MG63 (cell line): ENCODE measurements at places on chromosomes 13 and 19.
A peak's percentile ranks its signal among the peaks of the same experiment; 100 is the strongest.

DNA sequence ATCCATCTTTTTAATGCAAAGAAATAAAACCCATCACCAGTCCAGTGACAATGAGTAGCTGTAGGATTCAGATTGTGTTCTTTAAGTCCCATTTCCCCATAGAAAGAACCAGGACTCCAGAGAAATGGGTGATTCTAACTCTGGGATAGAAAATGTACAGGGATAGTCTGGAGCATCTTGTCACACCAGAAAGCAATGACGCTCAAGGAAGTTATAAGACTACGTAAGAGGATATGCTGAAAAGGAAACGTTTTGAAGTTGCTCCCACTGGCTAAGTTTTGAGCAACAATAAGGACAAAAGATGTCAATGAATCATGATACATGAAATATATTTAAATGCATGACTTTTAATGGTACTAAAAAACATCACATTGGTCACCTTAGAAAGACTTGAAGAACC is 360.1 kb downstream of the DLEU7 start:
- DNase-seq = no peak

GRCh38 chr13:81568824-81569223 is 1227.9 kb upstream of the SPRY2 start:
- DNase-seq = no peak

GRCh38 chr13:75985132-75985531 is 349.0 kb downstream of the LMO7 start:
- DNase-seq = no peak

- peak; percentile 82 for DNase-seq
Observed at GRCh38 chr13:20465218-20465879, 60.3 kb downstream of the CRYL1 start.

GRCh38 chr13:34360702-34361101 is 542.8 kb downstream of the RFC3 start:
- no peak for DNase-seq

DNA sequence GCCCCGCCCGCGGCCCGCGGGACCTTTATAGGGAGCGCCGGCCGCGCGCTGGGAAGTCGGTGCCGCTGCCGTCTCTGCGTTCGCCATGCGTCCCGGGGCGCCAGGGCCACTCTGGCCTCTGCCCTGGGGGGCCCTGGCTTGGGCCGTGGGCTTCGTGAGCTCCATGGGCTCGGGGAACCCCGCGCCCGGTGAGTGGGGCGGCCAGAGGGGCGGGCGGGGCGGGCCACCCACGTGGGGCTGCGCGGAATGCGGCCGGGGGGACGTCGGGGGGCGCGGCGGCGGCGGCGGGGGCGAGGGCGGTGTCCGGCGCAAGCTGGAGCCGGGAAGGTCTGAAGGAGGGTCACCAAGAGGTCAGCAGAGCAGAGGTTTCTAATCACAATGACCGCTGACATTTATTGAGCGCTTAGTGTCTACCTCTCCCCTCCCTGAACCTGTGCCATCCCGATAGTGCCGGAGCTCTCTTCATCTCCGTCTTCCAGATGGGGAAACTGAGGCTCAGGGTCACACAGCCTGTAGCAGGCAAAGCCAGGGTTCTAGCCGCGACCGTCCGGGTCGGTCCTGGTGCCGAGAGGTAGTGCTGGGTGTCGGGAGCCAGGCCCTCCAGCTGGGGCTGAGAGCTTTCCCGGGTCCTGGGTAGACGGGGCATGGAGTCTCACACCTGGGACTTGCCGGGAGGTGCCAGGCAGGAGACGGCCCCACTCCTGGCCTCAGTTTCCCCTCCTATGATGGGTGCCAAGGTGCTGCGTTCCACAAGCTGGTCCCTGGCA is at the start of gene FSTL3:
Gene FSTL3 (plus strand): TSS at position 54 of the 767 bp plus-strand sequence. CDS start 32 bp downstream, at position 86.
- peak; percentile 46 for DNase-seq

DNA sequence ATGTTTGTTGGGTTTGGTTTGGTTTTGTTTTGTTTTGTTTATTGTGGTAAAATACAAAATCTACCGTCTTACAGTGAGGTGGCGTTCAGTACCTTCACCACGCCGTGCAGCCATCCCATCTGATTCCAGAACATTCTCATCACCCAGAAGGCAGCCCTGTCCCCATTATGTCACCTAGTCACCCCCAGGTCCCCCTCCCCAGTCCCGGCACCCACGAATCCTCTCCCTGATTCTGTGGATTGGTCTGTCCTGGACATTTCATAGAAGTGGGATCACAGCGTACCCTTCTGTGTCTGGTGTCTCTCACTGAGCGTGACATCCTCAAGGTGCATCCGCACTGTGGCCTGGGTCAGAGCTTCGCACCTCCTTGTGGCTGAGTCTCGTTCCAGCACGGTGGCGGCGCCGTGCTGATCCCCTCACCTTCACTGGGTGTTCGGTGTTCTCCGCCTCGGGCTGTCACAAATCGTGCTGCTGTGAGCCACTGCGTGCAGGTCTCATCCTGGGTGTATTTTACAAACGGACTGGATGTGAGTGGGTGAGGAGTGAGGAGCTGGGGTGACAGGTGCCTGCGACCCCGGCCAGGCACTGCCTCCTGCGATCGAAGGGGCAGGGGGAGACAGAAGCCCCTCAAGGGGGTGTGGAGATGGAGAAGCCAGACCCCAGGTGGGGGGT is 580 bp upstream of the TEKTIP1 start:
- no peak for DNase-seq

GRCh38 chr19:47798904-47799266 is 5.5 kb downstream of the TPRX1 start:
- DNase-seq = no peak

DNA sequence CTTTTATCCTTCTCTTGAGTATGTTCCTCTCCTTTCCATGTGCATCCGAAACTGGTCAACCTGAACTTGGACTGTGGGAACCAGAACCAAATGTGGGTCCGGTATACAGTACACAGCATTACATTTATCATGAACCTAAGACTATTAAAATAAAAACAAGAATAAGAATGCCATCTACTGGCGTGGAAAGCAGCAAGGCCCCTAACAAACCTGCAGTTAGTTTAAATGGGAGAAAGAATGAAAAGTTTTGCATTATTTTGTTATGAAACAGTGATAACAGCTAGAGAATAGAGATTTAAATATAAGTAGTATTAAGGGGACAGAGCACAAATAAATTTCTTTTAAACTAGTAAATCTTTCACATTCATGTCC is 159.5 kb downstream of the RBM26 start:
- no peak for DNase-seq

DNA sequence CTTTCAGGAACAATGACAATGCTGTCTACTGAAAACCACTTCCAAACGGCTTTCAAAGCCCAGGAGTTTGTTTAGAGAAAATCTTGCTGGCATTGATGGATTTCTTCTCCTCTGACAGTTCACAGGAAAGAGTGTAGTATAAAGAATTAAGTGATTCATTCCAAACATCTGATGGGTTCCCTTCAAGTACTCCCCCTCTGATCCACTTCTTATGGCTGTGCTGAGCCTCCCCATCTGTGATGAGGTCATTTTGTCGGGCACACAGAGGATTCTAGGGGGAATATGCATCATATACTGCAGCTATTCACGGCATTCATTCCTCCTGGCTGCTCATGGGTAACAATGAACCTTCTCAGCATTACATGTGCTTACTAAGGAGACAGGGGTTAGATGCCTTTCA is 107.9 kb downstream of the RGCC start:
- peak; percentile 79 for DNase-seq

DNA sequence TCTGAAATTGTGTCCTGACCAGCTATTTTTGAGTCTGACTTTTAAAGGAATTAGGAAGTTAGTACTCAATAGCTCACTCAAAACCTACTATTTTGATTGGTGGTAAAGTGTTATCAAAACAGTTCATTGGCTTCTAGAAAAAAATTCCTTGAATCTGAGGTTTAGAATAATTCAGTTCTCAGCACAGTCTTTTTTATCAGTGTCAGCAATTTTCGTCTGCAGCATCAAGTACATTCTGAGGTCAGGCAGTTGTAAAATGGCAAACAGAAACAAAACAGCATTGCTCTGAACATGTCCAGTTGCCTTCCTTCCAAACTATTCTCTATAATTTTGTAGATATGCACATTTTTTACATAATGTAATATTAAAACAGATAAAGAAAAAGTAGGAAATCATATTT is 1644.1 kb downstream of the SLITRK5 start:
- no peak for DNase-seq

- DNase-seq = no peak
Observed at GRCh38 chr13:40933508-40934204, 85.5 kb downstream of the ELF1 start.

DNA sequence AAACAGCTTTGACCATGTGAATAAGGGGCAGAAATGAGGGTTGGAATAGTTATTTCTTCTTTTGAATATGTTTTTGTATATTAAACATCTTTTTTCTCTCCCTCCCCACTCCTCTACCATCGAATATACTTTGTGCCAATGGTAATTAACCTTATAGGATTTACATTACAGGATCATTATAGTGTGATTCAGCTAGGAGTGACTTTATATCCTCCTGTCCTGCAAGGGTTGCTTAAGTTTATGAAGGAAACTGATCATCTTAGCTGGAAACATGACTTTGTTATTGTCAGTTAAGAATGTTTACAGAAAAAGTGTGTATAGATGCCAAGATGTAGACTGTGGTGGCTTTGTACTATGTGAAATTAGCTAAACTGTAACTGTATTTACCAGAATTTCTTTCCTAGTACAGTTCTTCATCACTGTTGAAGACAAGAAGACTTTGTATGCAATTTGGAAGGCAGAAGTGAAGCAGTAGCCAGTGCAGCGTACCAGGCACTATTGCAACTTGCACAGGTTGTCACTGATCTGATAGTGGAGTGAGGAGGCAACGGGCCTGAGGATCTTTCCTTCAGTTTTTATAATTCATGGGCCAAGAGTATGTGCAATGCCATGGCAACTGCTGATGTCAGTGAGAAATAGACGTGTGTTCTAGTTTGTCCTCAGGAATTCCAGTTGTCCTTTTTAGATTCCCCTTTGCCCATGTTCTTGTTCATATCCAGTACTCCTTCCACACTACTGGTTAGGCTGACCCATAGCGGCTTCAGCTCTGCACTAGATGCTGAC is 8.2 kb upstream of the PAN3 start:
- no peak for DNase-seq

DNA sequence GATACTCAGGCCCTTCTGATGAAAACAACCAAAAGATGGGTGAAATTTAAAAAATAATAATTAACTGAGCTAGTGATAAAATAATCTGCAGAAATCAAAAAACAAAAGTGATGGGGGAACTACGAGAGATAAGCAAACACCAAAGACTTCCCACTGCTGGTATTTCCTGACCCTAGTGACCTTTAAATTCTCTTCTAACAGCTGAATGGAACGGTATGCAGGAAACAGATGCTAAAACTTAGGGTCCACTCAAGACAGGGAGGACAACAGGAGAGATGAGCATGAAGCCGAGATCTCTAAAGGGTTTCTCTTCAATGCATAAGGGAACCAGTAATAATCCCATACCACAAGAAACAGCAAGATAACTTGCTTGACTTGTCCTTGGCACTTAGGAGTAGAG is 50.8 kb downstream of the USP12 start:
- no peak for DNase-seq

DNA sequence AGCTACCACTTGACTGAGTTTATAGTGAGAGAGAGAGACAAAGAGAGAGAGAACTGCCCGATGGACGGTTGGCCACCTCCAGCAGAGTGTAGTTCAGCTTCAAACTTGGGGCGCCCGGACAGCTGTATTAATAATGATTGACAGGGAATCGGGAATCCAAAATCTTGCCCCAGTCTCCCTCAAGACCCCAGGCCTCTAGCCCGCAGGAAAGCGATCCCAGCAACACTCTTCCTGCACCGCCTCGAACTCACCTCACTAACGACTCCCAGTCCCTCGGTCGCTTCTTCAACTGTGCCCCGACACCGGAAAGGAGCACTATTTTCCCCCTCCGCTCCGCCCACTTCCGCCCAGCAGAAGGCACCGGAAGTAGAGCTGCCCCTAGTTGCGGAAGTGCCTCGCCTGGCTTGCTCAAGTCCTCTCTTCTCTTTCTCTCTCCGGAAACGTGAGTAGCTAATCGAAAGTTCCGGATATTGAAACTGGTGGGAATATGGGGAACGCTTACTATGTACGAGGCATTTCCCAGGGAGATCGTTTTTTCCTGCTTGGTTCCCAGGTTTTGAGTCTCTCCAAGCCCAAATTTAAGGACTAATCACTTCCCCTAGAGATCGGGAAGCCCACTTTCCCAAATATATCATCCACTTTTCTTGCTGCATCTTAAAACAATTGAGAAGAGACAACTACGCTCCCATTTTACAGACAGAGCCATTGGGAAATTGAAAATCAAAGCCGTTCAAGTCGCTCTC is at the start of gene NOSIP:
Gene NOSIP (minus strand): TSS at position 293 of the 743 bp plus-strand sequence. CDS start 19,865 bp downstream, outside the sequence.
- DNase-seq = peak; percentile 96

DNA sequence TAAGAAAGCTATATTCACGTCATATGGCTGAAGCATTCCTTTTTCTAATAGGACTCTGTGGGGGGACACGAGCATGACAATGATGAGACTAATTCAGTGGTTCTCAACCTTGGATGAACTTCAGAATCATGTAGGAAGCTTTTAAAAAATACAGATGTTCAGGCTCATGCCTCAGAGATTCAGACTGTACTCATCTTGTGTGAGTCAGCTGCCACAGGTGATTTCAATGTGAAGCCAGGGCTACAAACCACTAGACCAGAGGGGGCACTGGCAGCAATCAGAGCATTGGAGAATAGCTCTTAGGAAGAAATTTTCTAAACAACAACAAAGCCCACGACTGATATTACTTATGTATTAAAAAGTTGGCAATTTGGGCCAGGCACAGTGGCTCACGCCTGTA is 91.7 kb downstream of the SERP2 start:
- DNase-seq = no peak

DNA sequence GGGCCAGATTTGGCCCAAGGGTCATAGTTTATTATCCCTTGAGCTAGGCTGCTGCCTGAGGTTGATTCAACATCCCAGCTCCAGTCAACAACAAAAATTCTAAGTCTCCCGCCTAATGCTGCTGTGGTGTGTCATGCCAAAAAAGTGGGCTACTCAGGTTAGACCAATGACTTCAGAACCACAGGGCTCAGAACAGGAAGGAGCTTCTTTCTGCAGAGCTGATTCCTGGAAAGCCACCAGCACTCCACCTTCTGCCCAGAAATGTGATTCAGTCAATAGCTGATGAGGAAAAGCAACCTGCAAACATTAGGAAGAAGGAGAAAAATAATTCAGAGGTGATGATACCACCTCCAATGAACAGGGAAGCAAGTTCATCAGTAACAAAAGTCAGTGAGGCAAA is 56.1 kb upstream of the SERPINE3 start:
- peak; percentile 39 for DNase-seq

- no peak for DNase-seq
Observed at GRCh38 chr19:10620786-10621185, 4.6 kb upstream of the SLC44A2 start.

GRCh38 chr19:632579-633067 is 714 bp downstream of the POLRMT start:
- peak; percentile 42 for DNase-seq
